ENCODE measurements at places on chromosomes 16 and 17. TPM values are rescaled to one million over a fixed set of nuclear protein-coding genes. Genes with fewer than 3 reads are reported as not detected.

NOTUM gene
- not detected for total RNA-seq

MYL11 gene
- 1.2 TPM for total RNA-seq

SLC5A10 gene
- 0.16 TPM for total RNA-seq

RNF112 gene
- 0.25 TPM for total RNA-seq

CDH8 gene
- 0.42 TPM for total RNA-seq

STX1B gene
- total RNA-seq, result 0.91 TPM

MRPL38 gene
- total RNA-seq, result 97.9 TPM

GJD3 gene
- total RNA-seq, result not detected

TNFSF13 gene
- 6.3 TPM for total RNA-seq

FBXO39 gene
- total RNA-seq, result 1.7 TPM
